Choroid plexus epithelial cell (primary cell): ENCODE measurements at places on chromosomes 5 and 9.

GRCh38 chr9:89448381-89448780 is 49.5 kb downstream of the SEMA4D start:
- DNase-seq: no peak

GRCh38 chr9:127580366-127580765 is 31.7 kb upstream of the STXBP1 start:
- no peak for DNase-seq

DNA sequence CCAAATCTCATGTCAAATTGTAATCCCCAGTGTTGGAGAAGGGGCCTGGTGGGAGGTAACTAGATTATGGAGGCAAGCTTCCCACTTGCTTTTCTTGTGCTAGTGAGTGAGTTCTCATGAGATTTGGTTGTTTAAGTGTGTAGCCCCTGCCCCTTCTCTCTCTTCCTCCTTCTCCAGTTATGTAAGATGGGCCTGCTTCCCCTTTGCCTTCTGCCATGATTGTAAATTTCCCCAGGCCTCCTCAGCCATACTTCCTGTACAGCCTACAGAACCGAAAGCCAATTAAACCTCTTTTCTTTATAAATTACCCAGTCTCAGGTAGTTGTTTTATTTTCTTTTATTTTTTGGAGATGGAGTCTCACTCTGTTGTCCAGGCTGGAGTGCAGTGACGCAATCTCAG is 18.2 kb upstream of the TXNDC8 start:
- DNase-seq: no peak

GRCh38 chr9:27379311-27380251 is 82.6 kb upstream of the EQTN start:
- no peak for DNase-seq

- DNase-seq: peak; percentile 2
Observed at GRCh38 chr9:90641884-90642487, 638 bp downstream of the DIRAS2 start.

- no peak for DNase-seq
Observed at GRCh38 chr9:17739736-17740135, 160.9 kb downstream of the SH3GL2 start.

DNA sequence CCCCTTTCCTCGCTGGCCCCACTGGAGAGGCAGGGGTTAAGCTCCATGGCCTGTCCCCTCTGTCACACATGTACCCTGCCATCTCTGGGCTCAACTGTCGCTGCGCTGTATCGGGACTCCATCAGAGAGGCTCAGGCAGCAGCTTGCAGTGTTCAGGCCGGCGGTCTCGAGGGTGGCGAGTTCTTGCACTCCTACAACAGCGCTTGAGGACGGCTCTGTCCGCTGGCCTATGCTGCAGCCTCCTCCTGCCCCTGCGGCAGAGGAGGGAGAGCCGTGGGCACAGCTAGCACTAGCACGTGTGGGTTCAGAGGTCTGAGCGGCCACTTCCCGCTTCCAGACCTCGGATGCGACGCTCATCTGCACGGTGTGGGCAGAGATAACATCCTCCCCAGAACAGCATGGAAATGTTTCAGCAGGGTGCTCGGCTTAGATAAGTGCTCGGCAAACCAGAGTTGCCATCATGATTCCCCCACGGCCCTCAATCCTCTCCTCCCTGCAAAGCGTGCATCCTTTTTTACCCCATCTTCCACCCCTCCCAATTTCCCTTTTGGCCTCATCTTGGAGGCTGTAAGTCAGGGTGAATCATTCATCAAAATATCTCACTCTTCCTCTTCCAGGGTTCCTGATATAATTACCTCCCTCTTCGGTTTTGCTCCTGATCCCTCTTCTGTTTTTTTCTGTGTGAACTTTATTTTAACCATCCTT is 41.9 kb upstream of the FUBP3 start:
- peak; percentile 11 for DNase-seq

DNA sequence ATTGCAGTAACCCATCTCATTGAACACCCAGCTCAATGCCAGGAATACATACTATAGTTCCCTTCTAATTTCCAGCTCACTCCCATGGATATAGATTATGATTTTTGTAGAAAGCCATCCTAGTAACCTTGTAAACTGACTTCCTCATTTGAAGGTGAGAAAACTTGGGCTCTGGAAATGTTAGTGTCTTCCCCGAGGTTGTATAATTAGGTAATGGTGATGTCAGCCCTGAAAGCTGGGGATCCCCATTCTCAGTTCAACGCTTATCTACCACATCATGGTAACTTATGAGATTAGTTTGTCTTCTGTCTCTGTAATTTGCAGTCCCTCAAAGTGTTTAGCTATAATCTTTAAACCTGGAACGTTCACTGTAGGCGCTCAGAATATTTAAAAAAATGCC is 34.6 kb upstream of the PTCH1 start:
- DNase-seq: no peak

- DNase-seq: peak; percentile 76
Observed at GRCh38 chr5:7897014-7897600, 28.2 kb downstream of the MTRR start.

GRCh38 chr5:139475865-139476617 is 5.2 kb downstream of the SMIM33 start:
- DNase-seq: no peak

DNA sequence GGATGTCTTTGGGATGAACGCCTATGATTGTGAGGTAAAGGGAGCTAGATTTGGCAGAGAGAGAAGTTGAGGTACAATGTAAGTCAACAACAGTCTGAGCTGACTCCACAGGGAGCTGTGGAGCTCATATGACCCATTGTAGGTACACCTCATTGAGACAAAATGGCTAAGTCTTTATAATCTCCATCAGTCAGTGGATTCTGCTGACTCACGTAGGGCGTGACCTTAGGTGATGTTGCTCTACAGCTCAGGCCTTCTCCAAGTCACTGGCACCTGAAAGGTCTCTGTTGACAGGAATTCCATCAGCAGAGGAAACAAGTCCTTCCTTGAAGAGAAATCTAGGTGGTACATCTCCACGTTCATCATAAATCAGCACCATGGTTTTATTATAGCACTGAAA is 118.2 kb upstream of the PRR16 start:
- DNase-seq: no peak

DNA sequence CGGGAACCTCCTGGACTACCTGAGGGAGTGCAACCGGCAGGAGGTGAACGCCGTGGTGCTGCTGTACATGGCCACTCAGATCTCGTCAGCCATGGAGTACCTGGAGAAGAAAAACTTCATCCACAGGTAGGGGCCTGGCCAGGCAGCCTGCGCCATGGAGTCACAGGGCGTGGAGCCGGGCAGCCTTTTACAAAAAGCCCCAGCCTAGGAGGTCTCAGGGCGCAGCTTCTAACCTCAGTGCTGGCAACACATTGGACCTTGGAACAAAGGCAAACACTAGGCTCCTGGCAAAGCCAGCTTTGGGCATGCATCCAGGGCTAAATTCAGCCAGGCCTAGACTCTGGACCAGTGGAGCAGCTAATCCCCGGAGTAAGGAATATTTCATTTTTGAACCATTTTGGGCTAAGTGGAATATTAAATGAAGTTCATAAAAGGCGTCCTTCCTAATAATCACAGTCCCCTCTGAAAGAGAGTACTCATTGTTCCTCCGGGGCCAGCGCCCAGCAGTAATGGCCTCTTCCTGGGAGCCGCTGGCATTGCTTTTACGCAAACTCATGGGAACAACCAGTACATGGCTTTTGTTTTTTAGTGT is 23.6 kb downstream of the QRFP start:
- DNase-seq: no peak

GRCh38 chr5:54704825-54705224 is 187.3 kb downstream of the SNX18 start:
- no peak for DNase-seq

DNA sequence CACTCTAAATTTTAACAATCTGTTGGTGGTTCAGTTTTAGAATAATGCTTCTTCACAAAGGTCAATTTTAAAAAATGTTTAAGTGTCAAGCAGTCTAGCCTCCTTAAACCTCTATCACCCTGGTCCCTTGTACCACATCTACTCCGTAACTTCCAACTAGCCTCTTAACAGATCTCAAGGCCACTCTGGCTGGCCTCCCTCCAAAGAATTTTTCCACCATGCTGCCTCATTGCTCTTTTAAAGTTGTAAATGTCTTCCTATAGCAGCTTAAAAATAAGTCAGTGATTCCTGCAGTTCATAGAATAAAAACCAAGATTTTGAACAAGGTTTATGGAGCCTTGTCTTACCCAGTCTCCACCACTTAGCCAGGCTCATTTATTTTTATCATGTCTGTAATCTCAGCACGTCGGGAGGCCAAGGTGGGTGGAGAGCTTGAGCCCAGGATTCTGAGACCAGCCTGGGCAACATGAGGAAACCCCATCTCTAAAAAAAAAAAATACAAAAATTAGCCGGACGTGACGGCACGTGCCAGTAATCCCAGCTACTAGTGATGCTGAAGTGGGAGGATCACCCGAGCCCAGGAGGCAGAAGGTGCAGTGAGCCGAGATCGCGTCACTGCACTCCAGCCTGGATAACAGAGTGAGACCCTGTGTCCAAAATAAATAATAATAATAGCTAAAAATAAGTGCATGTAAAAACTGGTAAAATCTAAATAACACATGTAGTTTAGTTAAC is 924.9 kb upstream of the DMAC1 start:
- no peak for DNase-seq

DNA sequence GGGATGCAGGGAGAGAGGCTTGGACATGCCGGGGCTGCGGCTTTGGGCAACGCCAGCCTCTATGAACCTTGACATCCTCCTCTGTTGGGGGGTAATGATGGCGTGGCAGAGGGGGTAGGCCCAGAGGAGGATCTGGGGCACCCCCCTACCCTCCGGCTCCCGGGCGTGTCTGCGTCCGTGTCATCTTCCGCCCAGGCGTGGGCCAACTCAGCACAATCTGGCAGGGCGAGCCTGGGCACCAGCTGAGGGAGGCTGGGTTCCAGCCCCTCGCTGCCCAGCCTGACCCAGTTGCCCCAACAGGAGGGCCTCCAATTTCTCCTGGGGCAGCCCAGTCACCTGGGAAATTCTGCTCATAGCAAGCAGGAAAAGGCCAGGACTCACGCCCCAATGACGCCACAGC is 62.9 kb upstream of the IL17B start:
- DNase-seq: no peak

DNA sequence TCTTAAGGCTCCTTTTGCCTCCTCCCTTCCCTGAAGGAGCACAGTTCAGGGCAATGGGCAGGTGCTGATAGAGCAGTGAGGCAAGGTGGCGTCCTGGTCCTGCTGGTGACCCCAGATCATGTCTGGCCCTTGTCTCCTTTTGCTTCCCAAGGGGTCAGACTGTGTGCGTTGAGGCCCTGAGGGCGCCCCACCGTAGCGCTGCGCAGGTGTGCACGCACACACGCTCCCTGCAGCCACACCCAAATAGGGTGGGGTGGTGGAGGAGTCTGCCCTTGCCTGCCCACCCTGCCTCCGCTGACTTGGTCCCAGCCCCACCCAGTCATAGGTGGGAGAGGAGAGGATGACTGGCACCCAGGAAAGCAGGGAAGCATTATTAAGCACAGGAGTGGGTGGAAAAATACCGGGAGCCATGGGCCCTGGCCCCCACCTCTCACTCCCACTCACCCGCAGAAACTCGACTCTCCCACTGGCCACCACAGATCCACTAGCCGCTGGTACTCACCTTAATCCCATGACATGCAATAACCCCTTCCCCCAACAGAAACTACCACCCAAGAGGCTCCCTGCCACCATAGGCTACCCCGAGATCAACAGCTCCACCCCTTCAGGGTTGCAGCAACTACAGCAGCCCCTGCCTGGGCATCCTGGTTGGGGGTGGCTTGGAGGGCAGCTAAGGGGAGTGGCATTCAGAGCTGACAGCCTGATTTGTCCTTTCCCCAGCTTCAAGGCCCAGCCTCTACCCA is 16.7 kb downstream of the PDLIM4 start:
- DNase-seq: no peak

DNA sequence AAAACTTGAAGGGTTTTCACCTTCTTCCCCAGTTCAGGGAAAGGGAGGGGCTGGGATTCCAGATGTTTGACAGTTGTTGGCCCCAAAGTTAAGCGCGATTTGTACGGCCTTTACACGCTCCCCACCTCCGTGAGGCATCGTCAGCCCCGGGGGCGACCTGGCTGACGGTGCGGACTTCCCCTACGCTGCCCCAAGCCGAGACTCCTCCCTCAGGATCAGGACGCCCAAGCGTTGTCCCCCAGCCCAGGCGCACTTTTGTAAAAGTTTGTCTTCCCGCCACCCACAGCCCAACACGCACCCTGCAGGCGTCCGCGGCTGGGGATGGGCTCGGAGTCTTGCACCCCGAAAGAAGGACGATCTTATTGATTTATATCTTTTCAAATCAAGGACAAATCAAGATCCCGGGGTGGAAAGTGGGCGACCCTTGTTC is 713 bp downstream of the MOB3B start:
- peak; percentile 35 for DNase-seq

- peak; percentile 65 for DNase-seq
Observed at GRCh38 chr9:32550150-32550561, 2.0 kb upstream of the SMIM27 start.

DNA sequence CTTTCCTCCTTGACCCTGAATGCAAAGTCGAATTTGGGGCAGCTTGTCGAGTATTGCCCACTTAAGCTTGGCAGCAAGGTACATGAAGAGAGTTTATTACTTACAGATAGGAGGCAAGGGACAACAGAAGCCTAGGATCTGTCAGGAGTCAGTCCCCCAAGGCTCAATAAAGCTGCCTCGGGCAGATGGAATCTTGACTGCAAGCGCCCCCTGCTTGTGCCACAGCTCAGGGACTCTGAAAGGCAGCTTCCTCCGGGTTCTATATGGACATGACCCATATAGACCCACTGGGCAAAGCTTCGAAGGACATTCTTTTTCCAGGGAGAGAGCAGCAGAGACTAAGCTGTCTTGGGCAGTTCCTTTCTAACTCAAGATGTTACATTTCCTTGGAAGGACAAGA is 971.5 kb downstream of the EFNA5 start:
- no peak for DNase-seq

- peak; percentile 8 for DNase-seq
Observed at GRCh38 chr9:89606624-89607311, 2.0 kb downstream of the GADD45G start.

DNA sequence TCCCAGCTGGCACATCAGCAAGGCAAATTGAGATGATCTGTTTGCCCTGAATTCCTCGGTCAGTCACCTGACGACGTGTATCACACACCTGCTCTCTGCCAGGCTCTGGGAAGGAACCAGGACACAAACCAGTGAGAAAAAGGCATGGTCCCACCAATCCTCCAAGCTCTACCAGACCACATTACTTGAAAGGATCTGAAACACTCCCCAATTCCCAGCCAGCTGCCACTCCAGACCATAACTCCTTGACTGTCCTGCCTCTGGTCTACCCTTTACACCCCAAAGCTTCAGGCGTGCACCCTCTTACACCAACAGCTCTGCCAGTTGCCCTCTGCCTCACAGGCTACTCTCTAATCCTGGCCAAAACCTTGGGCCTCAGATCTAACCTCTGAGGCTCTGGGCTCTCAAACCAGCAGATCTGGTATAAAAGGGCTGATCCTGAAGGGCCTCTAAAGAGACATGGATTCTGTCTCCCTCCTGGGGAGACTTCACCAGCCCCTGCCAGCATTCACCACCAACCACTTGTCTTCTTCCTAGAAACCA is 6.8 kb downstream of the MGAT1 start:
- no peak for DNase-seq

DNA sequence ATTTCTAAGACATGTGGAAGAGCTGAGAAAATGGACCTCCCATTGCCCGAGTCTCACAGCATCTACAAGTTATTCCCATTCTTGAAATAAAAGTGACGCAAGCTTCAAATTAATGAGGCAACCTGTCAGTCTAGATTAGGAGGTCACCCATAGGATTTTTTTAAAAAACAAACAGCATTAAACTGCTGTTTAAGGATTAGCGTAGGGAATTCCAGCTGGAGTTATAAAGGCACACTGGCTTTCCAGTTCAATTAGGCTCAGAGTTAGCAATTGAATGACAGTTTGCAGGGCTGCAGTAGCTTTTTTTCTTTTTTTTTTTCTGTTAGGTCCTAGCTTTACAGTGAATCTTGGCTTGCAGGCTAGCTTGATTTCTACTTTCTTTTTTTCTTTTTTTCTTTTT is 16.2 kb downstream of the PRKACG start:
- DNase-seq: no peak
